ENCODE measurements at places on chromosomes 13 and 19. TPM values are rescaled to one million over a fixed set of nuclear protein-coding genes. Genes with fewer than 3 reads are reported as not detected.

ZNF541 gene
- not detected for total RNA-seq

TJP3 gene
- total RNA-seq = not detected

C19orf67 gene
- total RNA-seq = not detected

IFNL1 gene
- total RNA-seq = not detected

MATK gene
- total RNA-seq = not detected

PIN1 gene
- total RNA-seq = 70.3 TPM

DNA sequence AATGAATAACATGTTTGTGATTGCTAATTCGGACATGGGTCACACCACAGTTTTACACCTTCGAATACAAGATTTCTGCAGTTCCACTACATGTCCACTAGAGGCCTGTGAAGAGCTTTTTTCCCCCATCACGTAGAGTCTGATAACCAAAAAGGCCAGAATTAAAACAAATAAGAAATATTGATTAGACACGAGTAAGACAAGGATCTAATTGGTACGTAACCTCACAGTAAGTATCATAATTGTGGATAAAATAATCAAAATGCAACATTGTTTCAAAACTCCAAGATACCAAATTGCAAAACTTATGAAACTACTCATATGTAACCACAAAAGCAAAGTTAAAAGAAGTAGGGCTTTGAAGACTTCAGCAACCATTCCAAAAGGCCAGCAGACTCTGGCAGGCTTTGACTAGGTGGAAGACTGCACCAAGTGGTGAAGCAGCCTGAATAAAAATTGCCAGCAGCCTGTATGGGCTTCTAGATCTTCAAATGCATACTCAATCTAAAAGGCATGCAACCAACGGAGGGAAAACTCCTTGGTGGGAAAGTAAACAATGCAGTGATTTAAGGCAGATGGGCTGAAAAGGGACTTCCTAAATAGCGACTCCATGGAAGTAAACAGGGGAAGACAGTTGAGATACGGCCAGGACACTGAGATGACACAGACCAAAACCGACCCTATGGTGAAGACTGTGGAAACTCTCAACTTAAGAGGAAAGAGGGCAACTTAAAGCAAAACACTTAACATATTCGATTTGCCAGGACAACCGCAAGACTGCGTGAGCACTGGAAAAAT lies 56.7 kb downstream of the STARD13 start:
- H3K27ac ChIP-seq = peak overlapping the region; percentile 94
- H3K4me1 ChIP-seq = peaks cover 59% of the 10 kb centered on the region
- H3K4me3 ChIP-seq = peak overlapping the region; percentile 2
- peaks cover 20% of the 10 kb centered on the region for H3K36me3 ChIP-seq
- no peak for DNase-seq
- no peaks in the 10 kb centered on the region for H3K27me3 ChIP-seq

DNA sequence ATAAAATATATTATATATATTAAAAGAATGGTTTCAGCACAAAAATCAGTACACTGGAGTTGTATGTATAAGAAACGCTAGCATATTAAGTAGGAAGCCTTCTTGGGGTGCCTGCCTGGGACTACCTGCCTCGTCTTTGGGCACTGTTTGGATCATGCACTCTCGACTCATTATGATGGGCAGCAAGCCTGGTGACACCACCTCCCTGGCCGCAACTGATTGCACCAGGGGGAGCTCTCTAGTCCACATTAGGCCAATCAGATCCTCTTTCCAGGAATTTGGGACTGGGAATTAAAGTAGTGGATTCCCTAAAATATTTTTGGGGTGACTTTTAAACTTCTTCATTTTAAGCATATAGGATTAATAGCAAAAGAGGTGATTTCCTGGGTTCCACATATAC lies 56.0 kb upstream of the RGCC start:
- no peaks in the 10 kb centered on the region for H3K36me3 ChIP-seq
- H3K4me3 ChIP-seq = no peak overlapping the region
- H3K4me1 ChIP-seq = no peaks in the 10 kb centered on the region
- peaks cover 18% of the 10 kb centered on the region for H3K27me3 ChIP-seq
- no peak overlapping the region for H3K27ac ChIP-seq

- no peaks in the 10 kb centered on the region for H3K27me3 ChIP-seq
- H3K27ac ChIP-seq = no peak overlapping the region
- DNase-seq = no peak
- peaks cover 36% of the 10 kb centered on the region for H3K36me3 ChIP-seq
- no peak overlapping the region for H3K4me3 ChIP-seq
Observed at GRCh38 chr19:56596676-56597075, 1.6 kb downstream of the ZNF71 start.

DNA sequence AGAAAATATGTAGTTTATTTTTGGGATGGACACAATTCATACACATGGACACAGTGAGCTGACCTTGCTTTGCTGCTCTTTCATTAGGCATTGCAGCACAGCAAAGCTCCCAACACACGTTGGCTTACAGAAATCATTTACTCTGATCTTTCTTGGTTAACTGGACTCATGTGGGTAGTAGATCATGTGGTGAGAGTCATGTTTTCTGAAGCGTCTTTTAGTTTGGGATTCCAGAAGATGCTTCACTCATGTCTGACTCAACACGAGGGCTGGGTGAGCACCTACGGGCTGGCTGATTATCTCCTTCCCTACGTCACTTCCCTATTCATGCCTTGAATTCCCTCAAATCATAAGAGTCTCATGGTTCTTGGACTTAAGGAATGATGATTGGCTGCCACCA lies 12.1 kb upstream of the LGALS16 start:
- H3K27ac ChIP-seq = no peak overlapping the region
- DNase-seq = no peak
- no peak overlapping the region for H3K4me3 ChIP-seq
- no peaks in the 10 kb centered on the region for H3K4me1 ChIP-seq
- no peaks in the 10 kb centered on the region for H3K27me3 ChIP-seq

- peaks cover 2% of the 10 kb centered on the region for H3K27me3 ChIP-seq
- no peak overlapping the region for H3K27ac ChIP-seq
- no peaks in the 10 kb centered on the region for H3K36me3 ChIP-seq
- peaks cover 9% of the 10 kb centered on the region for H3K4me1 ChIP-seq
- H3K4me3 ChIP-seq = no peak overlapping the region
- DNase-seq = no peak
Observed at GRCh38 chr19:15136234-15136954, 29.2 kb downstream of the SYDE1 start.

DNA sequence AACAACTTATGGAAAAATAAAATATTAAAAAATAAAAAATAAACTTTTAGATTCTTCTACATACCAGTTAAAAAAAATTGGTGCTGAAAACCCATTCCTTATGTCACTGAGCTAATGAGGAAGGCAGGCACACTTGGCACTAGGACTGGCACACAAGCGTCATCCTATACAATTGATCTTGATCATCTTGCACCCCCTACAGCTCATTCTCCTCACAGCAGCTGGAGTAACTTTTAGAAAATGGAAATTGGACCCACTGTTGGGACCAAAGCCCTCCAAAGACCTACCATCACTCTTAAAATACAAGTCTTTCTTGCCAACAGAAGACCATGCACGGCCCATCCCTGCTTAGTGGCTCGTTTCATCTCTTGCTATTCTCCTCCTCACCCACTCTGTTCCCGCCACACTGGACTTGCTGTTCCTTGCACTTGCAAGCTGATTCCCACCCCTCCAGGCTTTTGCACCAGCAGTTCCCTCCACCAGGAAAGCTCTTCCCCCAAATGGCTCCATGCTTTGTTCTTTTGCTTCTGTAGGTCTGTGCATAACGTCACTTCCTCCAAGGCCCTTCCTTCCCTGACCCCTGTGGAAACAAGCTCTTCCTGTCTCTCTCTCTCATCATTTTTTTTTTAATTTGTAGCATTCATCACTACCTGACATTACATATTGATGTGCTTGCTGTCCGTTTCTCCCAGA lies 11.6 kb downstream of the CTU1 start:
- H3K36me3 ChIP-seq = peaks cover 9% of the 10 kb centered on the region
- no peaks in the 10 kb centered on the region for H3K27me3 ChIP-seq
- H3K27ac ChIP-seq = no peak overlapping the region
- DNase-seq = no peak

- DNase-seq = no peak
- H3K4me1 ChIP-seq = peaks cover 10% of the 10 kb centered on the region
- H3K27me3 ChIP-seq = peaks cover 2% of the 10 kb centered on the region
- no peak overlapping the region for H3K27ac ChIP-seq
- H3K4me3 ChIP-seq = no peak overlapping the region
Observed at GRCh38 chr13:50188696-50189095, 173.5 kb downstream of the KCNRG start.

DNA sequence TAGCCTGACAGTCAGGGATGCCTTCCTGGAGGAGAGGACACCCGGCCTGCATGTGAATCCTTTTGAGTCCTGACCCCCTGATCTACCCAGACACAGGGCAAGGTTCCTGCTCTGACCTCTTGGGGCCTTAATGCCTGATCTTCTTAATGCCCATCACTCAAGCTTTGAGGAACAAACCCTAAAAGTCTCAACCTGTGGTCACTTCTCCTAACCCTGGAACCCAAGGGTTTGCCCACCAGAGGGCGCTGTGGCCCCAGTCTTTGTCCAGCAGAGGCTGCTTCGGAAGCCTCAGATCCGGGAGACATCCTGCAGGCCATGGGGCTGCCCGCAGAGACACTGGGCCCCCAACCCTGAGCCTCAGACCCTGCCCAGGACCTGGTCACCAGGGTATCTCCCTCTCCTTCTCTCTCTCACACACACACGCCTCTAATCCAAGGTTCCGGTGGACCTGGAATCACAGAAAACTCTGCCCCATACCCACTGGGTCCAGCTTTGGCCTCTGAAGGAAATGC lies 9.8 kb upstream of the DPF1 start:
- H3K4me3 ChIP-seq = no peak overlapping the region
- no peak overlapping the region for H3K27ac ChIP-seq
- peak; percentile 92 for DNase-seq
- peaks cover 5% of the 10 kb centered on the region for H3K27me3 ChIP-seq
- no peaks in the 10 kb centered on the region for H3K36me3 ChIP-seq

DNA sequence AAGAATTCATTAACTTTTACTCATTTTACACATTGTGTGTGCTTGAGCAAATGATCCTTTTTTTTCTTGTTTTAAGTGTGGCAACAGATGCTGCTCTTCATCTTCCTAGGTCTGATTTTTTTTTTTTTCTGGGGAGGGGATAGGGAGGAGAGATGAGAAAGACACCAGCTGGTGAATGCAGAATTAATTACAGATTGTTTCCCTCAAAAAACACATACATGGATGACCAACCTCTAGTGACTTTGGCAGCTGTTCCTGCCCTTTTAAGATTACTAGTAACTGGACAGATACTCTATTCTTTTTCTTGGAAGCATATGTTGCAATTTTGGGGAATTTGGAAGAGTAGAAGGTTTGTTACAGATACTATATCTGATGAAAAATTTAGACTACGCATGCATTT lies 103.6 kb upstream of the MYO16 start:
- H3K4me3 ChIP-seq = no peak overlapping the region
- H3K36me3 ChIP-seq = no peaks in the 10 kb centered on the region
- no peaks in the 10 kb centered on the region for H3K4me1 ChIP-seq
- no peak overlapping the region for H3K27ac ChIP-seq
- H3K27me3 ChIP-seq = peaks cover 60% of the 10 kb centered on the region
- no peak for DNase-seq

DNA sequence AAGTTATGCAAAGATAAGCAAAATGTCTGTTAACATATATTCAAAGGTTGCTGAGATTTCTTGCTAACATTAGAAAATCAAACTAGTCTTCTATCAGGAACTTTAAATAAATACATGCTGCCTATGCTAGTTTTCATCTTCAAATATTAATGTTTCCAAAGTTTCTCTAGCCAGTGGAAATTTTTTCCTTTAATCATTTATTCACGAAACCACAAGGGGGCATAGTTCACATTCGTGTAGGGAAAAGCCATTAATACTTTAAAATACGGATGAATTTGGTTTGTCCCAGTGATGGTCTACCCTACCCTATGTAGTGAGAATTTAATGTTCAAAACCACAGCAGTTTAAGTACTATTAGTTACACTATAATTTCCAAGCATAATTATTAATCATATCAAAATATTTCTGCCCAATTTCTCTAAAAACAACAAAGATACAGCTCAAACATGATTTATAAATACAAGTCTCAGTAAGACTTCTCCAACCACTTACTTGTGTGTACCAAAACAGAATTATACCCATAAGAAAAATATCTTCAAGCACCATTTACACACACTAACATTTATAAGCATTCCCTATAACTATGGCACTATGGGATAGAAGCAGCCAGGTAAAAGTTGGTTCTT lies 16.2 kb downstream of the NUFIP1 start:
- DNase-seq = no peak
- peaks cover 4% of the 10 kb centered on the region for H3K36me3 ChIP-seq
- H3K27me3 ChIP-seq = no peaks in the 10 kb centered on the region
- H3K4me1 ChIP-seq = peaks cover 9% of the 10 kb centered on the region

Measured in osteocyte (in vitro differentiated cells).